Prostate gland (tissue), 2 donors: ENCODE measurements at places on chromosomes 1 and 21.

- no peak for DNase-seq
These were observed 54.6 kb upstream of the CSF3R start for GRCh38 chr1:36537190-36537768.

DNA sequence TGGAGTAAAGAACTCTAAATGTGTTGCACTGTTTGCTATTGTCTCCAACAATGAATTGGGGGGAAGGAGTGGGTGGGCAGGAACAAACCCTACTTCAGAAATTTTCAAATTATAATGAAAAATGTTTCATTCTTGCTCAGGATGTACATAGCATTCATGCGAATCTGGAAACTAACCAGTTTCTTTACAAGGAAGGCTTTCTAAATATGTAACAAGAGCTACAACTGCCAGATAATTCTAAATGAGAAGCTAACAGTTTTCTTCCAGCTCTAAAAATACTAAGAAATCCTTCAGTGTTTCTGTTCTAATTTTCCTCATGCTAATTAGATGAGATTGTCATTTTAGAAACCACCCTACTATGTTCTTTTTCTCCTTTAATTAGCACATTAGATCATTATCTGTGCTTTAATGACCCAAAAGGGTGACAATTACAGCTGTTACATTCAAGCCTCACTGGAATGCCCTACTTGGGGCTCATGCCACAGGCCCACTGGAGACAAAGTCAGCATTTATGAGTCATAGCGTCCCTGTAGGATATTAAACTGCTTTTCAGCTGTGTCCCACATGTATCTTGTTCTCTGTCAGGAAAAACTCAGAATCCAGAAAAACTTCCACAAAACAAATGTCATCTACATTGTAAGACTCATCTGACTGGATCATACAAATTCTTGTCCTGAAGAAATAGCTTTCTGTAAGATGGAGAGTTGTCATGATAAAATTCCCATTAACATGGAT is 804.6 kb upstream of the CXADR start:
- DNase-seq, result no peak

DNA sequence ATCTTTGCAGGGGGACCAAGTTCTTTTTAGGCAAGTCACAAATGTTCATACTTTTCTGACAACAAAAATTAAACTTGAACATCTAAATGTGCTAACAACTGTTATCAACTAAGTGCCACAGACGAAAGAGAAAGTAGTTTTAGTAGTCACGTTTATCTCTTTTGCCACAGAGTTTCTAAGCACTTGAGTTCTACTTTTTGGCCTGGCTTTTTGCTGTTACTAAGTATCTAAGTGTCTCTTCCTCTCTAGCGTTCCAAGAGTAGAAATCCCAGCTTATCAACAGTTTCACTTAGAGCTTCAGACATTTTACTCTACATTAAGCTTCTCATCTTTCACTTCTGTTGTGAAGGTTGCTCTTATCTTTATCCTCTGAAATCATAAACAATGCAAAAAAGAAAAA is 34.2 kb downstream of the GATAD2B start:
- no peak for DNase-seq

- no peak for DNase-seq
These were observed at the start of gene LENEP for GRCh38 chr1:154993572-154994268. Gene LENEP, plus strand, starts transcription at chr1:154993586. Its CDS starts 22 bp downstream, at chr1:154993608.

- DNase-seq, result no peak
These were observed 33.7 kb upstream of the FOXO6 start for GRCh38 chr1:41327383-41327999.

DNA sequence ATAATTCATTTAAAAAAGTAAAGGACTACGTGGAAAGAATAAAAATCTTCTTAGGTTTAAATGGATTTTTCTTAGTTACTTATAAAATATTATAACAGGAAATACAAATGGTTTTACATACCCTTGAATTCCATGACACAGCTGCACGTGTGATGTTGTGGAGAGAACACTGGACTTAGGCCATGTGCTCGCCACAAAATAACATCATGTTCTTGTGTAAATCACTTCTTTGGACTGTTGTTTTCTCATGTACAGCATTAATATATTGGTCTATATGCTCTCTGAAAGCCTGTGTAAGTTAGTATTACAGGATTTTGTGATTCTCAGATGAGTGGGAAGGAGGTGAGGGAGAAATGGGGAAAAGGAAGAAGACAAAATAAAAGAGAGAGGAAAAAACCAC is 228.2 kb downstream of the DNM3 start:
- DNase-seq, result peak; percentile 17

DNA sequence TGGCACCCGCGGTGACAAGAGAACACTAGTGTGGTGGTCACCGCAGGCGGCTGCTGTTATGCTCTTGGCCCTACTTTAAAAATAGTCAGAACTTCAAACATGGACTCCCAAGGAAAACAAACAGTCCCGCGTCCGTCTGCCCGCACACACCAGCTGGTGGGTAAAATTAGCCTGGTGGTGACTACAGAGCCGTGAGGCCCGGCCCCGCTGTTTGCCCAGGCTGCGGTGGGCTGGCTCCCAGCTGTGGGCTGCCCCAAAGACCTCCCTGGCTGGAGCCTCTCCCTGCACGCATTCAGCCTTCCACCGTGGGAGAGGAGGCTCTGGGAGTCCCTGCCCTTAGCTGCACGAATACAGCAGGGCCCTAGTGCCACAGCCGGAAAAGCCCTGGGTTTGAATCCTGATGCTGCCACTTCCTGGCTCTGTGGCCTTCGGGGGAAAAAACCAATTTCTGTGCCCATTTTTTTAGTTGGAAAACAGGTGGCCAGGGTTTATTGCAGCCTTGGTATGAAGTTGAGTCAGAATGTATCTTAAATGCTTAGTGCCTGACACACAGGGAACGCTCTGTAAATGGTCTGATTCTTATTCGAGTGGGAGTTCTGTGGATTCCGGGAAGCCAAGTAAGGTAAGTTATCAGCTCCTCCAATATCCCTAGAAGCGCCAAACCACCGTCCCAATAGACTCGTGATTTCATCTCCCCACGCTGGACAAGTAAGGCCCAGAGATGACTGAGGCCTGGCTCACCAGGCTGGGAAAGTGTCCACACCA is 58.2 kb downstream of the ALPL start:
- no peak for DNase-seq

GRCh38 chr1:99603699-99604560 is 42.0 kb upstream of the PALMD start:
- DNase-seq, result no peak

GRCh38 chr1:50701706-50702317 is 258.3 kb downstream of the FAF1 start:
- DNase-seq, result no peak

GRCh38 chr1:145985129-145985501 is 11.3 kb downstream of the TXNIP start:
- DNase-seq, result no peak

DNA sequence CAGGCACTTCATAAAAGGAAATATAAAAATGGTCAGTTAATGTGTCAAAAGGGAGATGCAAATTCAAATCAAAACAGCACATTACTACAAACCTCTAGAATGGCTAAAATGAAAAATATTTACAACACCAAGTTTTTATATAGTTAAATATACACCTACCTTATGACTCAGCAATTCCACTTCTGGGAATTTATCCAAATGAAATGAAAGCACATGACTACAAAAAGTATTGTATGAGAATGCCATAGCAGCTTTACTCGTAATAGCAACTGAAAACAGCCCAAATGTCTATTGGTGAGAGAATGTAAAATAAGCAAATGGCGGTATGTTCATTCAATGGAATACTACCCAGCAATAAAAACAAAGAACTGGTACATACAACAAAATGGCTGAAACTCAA is 175.8 kb upstream of the SPAG17 start:
- no peak for DNase-seq
